ENCODE measurements at places on chromosomes 7 and 10.

DNA sequence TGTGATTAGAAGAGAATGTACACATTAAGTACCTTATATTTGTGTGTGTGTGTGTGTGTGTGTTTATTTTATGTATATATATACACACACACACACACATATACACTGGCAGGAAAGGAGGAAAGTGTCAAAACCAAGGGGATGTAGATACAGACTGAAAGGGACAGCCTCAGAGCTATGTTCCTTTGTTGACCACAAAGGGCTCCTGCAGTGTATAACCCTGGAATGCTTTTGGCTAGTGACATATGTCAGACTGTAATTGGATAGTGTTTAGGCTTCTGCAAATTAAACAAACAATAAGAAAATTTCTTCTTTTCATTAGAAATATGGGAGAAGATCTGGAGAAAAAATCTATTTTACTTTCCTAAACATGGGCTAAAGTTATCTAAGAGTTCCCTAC, 15.9 kb downstream of the GBF1 start:
- DNase-seq, result no peak

GRCh38 chr10:47010036-47010435, 98.8 kb downstream of the PTPN20 start:
- DNase-seq, result no peak

DNA sequence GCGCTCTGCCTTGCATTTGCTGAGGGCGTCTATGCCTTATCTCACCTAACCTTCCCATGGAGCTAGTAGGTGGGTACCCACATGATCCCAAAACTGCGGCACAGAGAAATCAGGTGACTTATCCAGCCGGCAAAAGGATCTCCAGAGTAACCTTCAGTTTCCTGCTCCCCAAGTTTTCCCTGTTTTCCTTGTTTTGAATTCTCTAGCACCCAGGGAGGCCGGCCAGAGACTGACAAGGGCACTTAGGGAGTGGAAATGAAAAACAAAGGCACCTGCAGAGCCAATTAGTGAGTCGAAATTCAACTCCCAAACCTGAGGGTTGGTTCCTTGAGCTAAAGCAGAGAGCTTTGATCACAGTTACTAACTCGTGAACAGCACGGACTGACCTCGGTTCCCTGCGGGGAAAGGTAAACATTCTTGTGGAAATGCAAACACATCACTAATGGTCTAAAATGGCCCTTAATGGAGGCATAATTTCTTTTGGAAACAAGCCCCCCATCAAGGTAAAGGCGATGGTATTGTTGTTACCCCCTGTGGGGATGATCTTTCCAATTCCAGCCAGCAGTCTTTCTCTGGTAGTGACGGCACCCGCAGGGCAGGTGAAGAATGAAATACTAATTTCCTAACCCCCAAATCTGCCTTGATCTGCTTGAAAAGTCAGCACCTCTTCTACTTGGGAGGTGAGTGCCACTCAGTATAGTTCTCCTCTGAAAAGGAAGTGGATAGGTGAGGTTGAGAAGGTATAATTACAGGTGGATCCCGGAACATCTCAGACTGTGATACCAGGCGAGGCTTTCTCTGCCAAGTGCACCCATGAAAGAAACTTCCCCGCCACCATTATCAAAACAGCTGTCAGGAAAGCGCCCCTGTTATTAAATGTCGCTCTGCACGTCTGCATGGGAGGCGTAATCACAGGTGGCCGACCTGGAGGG, 365.6 kb upstream of the AUTS2 start:
- DNase-seq, result no peak

DNA sequence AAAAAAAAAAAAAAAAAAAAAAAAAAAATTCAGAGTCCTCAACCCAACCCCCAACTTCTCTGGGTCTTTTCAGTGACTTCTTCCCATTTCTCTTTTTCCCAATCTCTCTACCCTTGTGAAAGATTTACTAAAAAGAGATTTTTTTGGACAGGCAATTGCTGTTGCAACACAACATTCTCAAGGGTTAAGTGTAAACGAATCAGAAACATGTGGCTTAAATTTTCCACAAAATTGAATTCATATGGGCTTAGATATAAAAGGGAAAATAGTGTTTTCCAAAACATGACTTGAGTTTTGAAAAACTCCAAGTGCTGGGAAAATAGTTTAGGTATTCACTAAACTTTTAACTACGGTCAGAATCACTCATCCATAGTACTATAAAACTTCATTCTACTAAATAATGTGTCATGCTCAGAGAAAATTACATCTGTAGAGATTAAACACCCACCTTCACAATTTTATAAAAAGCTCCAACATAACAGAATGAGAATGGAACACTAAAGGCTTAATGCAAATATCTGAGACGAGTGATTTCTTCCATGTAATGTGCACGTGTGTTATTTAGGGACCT, 643.1 kb downstream of the PARD3 start:
- peak; percentile 97 for DNase-seq

DNA sequence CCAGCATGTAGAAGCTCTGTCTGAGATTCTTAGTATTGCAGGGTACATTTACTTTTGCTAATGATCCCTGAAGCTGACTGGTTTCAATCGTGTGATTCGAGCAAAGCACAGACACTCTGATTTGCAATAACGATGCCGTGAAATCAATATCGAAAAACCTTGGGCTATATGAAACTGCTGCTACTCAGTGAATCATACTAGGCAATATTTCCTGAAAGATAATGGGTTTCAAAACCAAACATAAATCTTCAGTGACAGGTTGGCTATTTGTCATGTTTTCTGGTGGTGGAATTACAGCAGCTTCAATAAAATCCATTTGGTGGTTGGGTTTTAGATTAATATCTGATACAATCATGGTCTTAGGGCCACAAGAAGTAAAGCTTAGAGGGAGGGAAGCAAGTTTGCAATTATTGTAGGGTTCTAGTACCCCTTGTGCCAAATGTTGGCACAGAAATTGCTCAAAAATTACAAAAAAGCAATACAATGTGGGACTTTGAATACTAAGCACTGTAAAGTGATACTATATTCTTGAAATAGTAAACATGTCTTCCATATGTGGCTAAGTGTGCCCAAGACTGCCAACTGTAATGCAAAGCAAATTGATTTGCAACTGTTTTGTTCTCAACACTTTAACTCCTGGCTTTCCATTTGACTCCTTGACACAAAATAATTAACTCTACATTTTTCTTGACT, 112.4 kb upstream of the JAZF1 start:
- peak; percentile 48 for DNase-seq

Data from fibroblast of skin of right quadriceps (primary cell).